ENCODE measurements at places on chromosomes 11 and 22.

DNA sequence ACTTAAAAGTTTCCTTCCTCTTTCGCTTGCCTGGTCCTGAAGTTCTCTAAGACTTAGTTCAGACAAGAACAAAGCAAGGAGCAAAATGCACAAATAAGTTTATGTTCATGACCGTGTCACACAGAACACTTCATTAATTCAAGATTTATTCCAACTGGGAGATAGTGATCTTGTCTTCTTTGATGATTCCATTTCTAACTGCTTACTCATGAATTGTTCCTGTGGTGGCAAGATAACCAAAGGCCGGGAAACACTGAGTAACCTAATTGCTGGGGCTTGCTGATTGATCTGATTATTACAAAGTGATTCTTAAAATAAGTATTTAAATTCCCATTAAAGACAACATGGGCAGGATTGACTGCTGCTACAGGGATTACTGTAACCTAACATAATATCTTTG lies 1462.9 kb upstream of the RAG2 start:
- no peak for DNase-seq

DNA sequence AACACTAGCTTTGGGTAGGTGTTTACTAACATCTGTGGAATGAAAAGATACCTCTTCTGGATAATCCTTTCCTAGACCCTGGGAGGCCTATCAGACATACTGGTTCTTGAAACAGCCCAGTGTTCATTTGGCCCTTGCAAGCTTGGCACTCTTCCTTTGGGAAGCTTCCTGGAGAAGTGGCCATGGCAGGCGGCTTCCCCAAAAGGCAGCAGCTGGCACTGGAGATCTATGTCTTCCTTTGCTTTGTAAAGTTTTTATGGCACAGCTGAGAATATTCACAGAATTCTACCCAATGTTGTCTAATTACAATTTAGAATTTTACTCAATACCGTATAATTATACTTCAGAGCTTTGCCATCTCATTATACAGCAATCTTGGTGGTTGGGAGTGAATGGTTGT lies 199.2 kb upstream of the C11orf87 start:
- DNase-seq: no peak

DNA sequence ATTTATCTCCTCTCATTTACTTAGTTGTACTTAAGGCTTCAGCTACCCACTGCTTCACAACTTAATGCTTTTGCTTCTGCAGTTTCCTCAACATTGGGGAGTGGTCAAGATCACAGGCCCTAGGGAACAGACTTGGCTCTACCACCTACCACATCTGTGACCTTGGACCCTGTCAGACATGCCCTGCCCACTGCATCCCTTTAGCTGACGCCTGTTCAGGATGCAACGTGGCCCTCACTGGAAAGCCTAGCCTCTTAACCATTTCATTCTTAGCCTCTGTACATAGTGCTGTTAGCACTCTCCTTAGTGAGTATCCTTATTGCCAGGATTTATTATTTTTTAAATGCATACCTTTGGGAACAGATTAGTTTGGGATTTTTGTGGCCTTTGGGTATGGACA lies 34.4 kb downstream of the TNRC6B start:
- DNase-seq: no peak

GRCh38 chr22:50218996-50219727 lies 18.4 kb downstream of the SELENOO start:
- DNase-seq: peak; percentile 65

DNA sequence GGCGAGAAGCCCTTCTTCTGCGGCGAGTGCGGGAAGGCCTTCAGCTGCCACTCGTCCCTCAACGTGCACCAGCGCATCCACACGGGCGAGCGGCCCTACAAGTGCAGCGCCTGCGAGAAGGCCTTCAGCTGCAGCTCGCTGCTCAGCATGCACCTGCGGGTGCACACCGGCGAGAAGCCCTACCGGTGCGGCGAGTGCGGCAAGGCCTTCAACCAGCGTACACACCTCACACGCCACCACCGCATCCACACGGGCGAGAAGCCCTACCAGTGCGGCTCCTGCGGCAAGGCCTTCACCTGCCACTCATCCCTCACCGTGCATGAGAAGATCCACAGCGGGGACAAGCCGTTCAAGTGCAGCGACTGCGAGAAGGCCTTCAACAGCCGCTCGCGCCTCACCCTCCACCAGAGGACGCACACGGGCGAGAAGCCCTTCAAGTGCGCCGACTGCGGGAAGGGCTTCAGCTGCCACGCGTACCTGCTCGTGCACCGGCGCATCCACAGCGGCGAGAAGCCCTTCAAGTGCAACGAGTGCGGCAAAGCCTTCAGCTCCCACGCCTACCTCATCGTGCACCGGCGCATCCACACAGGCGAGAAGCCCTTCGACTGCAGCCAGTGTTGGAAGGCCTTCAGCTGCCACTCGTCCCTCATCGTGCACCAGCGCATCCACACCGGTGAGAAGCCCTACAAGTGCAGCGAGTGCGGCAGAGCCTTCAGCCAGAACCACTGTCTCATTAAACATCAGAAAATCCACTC lies 12.2 kb downstream of the ZNF74 start:
- no peak for DNase-seq

DNA sequence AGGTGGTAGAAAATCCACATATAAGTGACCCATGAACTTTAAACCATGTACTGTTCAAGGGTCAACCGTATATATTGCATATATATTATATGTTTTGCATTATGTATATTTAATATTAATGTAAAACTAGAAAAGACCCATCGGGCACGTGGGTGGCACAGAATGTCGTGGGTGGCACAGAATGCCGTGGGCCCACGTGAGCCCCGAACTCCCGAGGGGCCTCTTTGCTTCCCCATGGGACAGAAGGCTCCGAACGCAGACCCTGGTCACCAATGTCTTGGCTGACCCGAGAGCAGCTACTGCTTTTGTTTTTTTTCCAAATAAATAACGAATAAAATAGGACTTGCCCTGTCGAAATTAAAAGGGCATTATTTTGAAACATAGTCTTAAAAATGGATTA lies 415.4 kb downstream of the BRD1 start:
- DNase-seq: no peak

Data from tibial nerve (tissue), 4 donors.